BJ (cell line): ENCODE measurements at places on chromosomes 5 and 9.

DNA sequence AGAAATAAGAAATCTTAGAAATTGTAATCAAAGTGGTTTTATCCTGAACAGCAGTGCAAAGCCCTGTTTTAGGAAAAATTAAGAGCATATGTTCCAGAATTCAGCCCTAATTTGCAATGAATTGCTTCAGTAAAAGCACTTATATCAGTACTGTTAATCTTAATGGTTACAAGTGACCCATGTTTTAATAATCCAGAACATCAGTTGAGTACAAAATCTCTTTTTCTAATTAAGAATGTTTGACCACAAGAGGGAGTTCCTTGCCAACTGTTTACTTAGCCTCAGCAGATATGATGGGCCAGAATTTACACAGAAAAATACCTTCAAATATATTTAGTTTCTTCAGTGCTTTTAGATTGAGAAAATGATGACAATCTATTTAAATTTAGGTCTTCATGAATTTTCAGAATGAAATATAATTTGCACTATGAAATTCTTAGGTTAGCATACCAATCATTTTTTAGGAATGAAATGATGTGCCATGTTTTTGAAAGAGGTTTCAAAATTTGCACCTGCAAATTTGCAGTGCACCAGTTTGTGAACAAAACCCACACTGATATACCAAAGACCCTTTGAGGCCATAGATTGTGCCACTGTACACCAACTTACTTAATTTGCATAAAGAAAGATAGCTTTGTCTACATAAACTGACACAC, 926.3 kb upstream of the ARRDC3 start:
- DNase-seq, result peak; percentile 42

- DNase-seq, result no peak
Measured at GRCh38 chr5:159286420-159287035, 23.4 kb downstream of the UBLCP1 start.

- DNase-seq, result no peak
Measured at GRCh38 chr5:59180515-59180914, 597.6 kb downstream of the RAB3C start.

GRCh38 chr9:124500796-124501611, 6.2 kb downstream of the NR5A1 start:
- DNase-seq, result no peak

DNA sequence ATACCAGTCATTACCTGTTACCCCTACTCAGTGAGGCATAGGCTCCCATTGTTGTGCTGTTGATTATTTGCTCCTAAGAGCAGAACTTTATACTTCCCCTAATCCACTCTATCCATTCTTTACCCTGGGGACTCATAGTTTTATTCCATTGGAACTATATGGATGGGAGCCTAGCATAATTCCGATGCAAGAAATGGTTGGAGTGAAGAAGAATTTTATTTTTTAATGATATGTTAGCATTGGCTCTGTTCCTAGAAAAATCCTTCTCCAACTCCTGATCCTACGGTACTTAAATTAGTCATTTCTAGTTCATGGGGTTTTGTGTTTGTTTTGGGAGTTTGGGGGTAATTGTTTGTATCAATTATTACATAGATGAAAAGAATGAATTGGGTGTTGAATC, 191.5 kb downstream of the GOLPH3 start:
- no peak for DNase-seq

GRCh38 chr5:59130431-59130830, 547.6 kb downstream of the RAB3C start:
- no peak for DNase-seq

DNA sequence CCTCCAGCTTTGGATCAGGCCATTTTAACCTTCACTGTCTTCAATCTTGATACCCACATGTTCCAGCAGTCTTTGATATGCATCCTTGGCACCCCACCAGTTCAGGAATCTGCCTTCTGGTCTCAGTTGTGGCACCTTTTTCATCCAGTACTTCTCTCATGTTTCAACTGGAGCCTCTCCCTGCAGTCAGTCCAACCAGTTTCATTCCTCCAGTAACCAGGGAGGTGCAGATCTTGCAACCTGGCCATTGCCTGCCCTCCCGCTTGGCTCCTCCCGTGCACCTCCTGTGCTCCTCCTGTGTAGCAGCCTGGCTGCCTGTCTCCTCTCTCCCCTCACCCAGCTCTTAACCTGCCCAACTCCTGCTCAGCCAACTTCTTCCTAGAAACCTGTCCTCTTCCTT, 20.2 kb downstream of the FUBP3 start:
- no peak for DNase-seq
